ENCODE measurements at places on chromosomes 7 and 10.

- no peak for DNase-seq
These were observed 524.9 kb downstream of the NRG3 start for GRCh38 chr10:82399850-82400249.

DNA sequence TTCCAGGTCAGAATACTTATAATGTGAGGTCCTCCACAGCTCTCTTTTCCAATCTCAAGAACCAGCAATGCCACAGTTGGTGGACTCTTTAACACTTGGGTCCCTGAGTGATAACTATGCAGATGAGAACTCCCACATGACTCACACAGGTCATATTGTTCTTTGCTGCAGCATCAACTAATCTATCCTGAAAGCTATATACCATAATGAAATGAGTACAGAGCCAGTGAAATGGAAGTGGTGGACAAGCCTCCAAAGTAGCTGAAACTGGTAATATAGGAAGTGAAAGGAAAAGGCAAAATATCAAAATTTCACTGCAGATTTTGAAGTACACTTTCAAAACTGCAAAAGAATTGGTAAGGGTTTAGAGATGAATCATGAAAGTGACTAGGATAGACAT is 45.6 kb downstream of the SORCS1 start:
- no peak for DNase-seq

DNA sequence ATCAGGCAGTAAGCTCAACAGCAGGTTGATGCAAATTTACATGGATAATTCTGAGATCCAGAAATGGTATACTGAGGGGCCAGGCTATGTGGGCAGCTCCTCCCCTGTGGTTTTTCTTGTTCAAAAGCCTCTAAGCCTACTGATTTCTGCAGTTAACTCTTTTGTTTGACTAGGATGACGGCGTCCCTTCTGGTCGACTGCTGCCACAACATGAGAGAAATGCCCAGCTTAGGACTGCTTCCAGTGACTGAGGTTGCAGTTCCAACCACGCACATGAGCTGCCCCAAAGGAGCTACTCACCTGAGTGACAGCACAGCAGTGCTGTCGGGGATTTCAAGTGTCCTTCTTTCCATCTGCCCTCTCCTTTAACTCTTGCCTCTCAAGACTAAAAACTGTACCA is 973.0 kb upstream of the GHITM start:
- no peak for DNase-seq

GRCh38 chr7:506391-506831 is 13.2 kb downstream of the PDGFA start:
- DNase-seq, result no peak

DNA sequence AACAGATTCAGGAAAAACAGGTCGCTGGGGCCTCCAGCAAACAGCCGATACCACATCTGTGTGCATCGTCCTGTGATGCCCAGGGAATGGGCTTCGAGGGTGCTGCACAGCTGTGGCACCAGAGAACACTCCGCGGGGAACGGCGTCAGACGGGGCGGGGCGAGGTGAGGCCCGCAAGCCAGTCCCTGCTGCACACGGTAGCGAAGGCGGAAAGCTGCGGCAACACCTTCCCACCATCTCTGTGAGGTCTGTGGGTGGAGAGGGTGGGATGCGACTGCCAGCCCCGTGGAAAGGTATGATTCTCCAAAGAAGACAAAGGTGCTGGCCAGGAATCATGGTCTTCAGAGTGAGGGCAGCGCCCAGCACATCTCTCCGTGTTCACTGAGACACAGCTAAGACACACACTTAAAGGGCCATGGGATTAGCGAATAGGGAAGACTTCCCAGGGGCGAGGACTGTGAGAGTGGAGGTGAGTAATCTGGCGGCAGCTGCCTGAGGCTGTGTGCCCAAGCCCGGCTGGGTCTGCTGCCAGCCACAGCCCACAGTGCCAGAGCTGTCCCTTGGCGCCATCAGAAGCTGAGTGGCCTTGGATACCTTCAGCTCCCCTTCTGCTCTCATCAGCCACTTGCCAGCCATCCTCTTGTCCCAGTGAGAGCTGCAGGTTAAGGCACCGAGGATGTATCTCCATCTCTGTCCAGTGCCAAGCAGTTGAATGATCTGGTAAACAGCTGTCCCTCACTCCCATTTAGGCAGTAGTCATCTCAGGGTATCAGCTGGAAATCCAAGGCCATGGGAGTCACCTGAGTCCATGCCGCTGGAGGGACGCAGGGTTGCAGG is 17.6 kb downstream of the PRKAG2 start:
- DNase-seq, result no peak

DNA sequence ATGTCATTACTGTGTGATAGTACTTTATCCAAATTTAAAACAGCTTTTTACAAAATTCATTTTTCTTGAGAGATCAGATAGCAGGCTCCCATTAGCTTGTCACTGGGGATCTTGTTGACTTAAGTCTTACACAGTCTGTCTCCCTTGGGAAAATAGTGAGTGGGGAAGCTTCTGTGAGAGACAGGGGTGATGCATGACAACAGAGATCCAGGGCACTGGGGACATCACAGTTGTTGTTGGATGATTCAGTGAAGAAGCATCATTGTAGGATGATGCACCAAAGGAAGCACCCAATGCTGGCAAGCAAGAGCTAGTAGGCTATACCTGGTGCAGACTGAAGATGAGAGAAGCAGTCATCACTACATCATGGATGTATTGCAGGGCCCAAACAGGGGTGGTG is 284.7 kb downstream of the HDAC9 start:
- no peak for DNase-seq

DNA sequence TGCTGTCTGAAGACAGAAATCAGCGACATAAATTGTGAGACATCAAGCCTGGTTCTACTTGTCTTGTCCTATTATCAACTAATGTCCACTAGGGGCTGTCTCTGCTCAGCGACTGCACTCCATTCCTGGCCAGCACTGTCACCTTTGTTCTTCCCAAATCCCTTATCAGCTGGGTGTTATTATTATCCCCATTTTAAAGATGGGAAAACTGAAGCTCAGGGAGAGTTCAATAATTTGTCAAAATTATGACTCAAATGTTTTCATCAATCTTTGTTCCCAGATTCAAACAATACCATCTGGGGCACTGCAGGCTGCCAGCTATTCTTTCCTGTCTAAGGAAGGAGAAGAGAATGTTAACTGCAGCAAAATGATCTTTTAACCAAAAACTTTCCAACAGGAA is 431.6 kb upstream of the NFE2L3 start:
- no peak for DNase-seq

- no peak for DNase-seq
These were observed 26.4 kb downstream of the RAB18 start for GRCh38 chr10:27530477-27530876.

All from activated CD8-positive, alpha-beta memory T cell treated with anti-CD3 and anti-CD28 coated beads for 24 hours (primary cell).